ENCODE measurements at places on chromosomes 4 and X.

GRCh38 chrX:130120321-130120731 lies 10.0 kb upstream of the ELF4 start:
- no peak for DNase-seq

DNA sequence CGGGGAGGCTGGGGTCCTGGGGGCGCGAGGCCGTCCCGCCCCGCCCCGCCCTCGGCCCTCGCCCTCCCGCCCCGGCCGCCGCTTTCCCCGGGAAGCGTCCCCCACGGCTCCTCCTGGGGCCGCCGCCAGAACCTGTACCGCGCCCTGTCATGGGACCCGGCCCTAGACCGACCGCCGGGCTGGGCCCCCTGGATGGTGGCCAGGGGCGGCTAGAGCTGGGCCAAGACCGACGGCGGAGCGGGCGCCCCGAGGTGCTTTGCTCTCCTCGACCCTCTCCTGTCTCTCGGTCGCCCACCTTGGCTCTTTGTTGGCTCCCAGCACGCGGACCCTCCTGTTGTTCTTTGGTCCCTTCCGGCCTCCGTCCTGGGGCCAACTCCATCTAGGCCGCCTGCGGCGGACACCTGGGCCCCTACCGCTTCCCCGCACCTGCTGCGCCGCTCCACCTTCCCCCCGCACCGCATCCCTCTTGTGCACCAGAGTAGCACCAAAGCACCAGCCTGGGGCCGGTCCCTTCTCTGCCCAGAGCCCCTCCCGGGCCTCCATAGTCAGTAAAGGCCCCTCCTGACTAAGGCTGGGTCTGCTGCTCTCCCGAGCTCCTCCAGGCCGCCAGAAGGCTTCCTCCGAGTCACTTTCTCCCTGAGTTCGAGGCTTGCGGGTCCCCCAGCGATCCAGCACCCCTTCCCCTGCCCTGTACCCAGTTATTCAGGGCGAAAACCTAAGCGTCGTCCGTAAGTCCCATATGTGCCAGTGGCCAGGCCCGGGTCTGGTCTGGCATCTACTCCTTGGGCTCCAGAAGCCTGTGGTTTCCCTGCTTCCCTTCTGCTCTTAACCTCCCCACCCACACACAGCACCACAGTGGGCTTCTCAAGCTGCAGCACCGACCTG lies 587 bp downstream of the TACC3 start:
- no peak for DNase-seq

DNA sequence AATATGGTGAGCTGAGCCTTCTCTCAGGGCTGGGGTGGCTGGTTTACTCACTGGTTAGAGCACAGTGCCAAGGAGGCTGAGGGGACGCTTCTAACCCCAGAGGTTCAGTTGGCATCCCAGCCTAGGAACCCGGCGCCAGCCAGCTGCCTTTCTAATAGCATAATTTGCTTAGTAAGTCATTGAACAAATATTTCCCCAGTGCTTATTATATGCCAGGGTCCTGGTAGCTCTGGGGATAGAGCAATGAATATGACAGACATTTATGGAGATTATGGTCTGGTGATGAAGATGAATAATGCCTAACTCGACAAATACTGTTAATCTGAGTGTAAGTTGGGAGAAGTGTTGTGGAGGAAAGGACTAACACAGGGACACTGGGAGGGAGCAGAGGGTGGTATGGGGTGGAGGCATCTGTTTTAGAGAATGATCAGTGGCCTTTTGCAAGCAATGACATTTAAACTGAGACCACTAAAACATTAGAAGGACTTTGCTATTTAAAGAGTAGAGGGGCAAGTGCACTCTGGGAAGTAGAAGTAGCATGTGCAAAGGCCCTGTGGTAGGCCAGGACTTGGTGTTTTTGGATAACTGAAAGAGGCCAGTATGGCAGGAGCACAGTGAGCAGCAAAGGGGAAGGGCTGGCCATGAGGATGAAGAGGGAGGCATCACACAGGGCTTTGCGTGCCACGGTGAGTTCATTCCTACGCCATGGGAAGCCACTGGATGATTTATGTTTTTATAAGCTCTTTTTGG lies 71.9 kb downstream of the ATG4A start:
- no peak for DNase-seq

GRCh38 chr4:80361329-80361900 lies 25.9 kb downstream of the CFAP299 start:
- no peak for DNase-seq

DNA sequence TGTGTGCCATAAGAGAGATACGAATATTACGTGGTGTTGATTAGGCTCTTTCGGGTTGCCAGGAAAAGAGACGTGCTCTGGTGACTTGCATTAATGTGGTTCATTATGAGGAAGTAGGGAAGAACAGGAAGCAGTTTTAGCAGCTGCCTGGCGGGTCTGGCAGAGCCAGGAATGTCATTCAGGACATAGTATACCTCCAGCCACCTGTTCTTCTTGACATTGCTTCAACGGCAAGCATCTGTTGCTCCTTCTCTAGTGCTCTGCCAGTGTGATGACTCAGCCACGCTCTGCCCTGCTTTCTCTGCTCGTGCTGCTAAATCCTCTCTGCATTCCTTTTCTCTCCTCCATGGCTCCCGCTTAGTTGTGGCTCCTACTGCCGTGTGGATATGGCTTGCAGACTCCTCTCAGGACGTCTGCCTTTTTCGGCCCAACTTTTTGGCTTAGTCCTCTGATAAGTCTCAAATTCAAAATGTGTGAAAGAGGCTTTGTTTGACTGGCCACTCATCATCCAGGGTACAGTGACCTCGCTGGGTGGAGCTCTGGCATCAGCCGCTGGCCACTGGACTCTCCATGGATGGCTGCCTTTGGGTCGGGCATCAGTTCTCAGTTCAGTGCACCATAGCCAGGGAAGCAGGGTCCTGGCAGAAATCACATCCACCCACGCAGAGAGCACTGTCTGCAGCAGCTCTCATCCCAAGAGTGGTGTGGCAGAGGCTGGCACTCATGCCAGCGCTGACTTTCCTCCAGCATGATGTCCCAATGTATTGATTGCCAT lies 89.3 kb upstream of the KLF3 start:
- no peak for DNase-seq

DNA sequence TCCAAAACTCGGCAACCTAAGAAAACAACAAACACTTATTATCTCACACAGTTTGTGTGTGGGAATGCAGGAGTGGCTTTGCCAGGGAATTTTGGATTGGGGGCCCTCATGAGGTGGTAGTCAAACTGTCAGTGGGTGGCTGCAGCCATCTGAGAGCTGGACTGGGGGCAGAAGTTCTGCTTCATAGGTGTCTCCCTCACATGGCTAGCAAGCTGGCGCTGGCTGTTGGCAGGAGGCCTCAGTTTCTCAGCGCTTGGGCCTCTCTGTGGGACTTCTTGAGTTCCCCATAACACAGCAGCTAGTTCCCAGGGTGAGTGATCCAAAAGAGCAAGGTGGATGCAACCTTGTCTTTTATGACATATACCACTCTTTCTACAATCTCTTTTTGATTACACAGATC lies 26.0 kb upstream of the RASL11B start:
- no peak for DNase-seq

GRCh38 chr4:84433633-84434222 lies 65.4 kb downstream of the NKX6-1 start:
- DNase-seq, result no peak

GRCh38 chr4:184826691-184827270 lies 1.0 kb upstream of the ACSL1 start:
- DNase-seq, result no peak

GRCh38 chr4:123236606-123237005 lies 160.0 kb upstream of the SPRY1 start:
- DNase-seq, result no peak
